ENCODE measurements at places on chromosomes 4 and X.

GRCh38 chr4:87188048-87188447 lies 32.4 kb downstream of the KLHL8 start:
- no peak for DNase-seq

GRCh38 chrX:138150709-138151108 lies 560.8 kb downstream of the FGF13 start:
- DNase-seq: no peak

- DNase-seq: no peak
These were observed 36.3 kb upstream of the PARM1 start for GRCh38 chr4:74896595-74896994.

GRCh38 chr4:158621729-158622128 lies 50.0 kb downstream of the C4orf46 start:
- DNase-seq: no peak

DNA sequence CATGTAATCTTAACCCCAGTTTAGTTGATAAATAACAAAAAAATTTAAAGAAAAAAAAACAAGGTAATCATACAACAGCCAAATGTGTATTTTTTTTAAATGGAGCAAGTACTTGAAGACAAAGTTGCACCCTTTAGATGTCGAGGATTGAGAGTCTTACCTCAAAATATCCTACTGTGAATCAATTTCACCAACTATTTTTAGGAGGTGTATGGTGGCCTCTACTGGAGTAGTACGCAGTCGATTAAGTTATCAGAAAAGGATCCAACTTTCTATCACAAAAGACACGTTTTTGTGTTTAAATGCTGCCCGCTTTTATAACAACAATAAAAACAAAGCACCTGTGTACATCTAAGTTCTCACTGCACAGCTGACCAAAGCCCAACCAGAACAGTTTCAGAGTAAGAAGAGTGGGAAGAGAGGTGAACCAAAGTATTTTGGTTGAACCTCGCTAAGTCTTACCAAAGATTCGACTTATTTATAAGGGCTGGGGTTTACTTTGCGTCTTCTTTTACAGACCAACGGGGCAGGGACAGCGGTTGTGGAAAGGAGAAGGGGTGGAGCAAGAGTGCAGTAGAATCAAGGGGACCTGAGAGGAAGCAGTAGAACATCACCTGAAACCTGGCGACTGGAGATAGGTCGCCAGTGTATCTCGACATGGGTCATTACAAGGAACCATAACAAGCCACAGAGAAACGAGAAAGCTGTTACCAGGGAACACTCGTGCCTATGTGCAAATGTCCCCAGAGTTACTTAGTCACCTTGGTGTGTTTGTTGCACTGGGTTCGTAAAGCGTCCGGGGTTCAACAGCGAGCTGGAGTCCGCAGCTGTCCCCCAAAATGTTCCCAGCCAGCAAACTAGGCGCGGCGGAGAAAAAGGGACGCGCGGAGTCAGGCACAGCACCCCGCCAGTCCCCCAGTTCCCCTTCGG lies 1.1 kb downstream of the RPS6KA6 start:
- DNase-seq: no peak

- peak; percentile 13 for DNase-seq
These were observed 48.3 kb upstream of the WDR1 start for GRCh38 chr4:10164877-10165283.

DNA sequence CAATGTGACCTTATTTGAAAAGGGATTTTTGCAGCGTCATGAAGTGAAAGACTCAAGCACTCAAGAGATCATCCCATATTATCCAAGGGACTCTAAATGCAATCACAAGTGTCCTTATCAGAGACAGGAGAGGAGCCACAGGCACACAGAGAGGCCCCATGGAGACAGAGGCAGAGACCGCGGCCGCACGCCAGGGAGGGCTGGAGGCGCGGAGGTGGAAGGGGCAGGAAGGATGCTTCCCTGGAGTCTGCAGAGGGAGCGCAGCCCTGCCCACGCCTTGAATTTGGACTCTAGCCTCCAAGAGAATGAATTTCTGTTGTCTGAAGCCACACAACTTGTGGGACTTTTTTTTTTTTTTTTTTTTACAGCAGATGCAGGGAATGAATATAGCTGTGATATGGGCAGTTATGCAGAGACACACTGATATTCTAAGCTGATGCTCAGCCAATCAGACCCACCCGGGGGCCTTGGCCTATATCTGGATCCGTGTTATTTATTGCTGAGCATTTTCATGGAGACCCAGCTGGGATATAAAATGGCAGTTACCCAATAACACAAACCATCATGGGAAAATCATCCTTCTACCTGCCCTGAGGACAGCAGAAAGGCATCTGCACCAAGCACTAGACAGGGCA lies 244.8 kb upstream of the PSAPL1 start:
- DNase-seq: no peak

GRCh38 chrX:124215786-124216185 lies 116.7 kb upstream of the TEX13D start:
- DNase-seq: no peak

DNA sequence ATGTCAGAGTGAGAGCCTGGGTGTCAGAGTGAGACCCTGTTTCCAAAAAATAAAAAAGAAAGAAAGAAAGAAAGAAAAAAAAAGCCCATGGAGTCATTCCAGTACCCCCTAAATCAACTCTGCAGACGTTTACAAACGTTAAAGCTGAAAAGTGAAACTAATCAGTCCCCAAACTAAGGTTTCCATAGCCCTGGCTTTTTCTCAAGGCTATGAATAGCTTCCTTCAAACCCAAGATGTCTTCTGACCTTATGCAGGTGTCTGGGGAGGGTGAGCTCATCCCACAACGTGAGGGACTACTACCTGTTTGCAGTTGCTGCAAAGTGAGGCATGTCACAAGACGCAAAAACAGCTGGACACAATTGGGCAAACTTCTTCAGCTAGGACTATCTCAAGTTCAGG lies 144.0 kb downstream of the SH3KBP1 start:
- DNase-seq: no peak

- DNase-seq: no peak
These were observed 401.1 kb upstream of the LCORL start for GRCh38 chr4:18422685-18423084.

GRCh38 chr4:177381762-177382310 lies 60.4 kb downstream of the AGA start:
- DNase-seq: no peak

DNA sequence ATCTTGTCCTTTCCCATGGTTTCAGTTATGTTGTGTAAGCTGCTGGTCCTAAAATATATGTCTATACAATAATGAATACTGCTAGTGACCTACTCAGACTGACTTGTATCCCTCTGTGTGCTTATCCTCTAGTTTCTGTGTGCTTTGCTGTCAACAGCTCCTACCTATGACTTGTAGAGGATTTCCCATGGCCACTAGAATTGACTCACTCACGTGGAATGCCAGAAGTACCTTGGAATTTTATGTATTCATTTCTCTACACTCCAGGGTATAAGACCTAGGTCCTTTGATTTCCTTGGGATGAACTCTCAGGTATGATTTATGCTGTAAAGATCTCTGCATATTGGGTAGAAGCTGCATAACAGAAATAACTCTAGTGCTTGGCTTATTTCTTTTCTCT lies 279.9 kb upstream of the SLIT2 start:
- no peak for DNase-seq

DNA sequence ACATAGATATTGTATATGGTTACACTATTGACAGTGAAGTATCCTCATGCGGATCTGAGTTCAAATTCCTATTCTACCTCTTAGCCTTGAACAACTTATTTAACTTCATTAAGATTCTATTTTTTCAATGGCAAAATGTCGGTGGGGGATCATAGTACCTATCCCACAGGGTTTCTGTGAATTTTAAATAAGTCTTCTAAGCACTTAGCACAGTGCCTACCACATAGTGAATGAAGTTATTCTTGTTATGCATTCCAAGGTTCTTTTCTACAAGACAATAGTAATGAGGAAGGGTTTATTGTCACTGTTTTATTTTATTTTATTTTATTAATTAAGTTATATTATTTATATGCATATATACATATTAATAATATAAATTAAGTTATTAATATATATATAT lies 8.8 kb upstream of the ENAM start:
- DNase-seq: no peak

DNA sequence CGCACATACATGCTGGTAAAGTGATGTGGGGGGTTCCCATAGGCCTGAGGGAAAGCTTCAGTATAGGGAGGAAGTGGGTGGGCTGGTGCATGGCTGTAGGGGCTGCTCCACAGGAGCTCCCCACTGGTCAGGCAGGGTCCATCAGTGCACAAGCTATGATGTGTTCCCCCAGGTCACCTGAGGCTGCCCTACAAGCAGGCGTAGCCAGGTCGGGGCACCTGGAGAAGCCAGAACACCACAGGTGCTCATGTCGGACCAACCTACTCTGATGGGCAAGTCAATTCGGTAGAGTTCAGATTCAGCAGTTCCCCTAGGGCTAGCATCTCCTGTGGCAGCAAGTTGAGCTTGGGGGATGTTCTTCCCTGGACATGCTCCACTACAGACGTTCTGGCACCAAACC lies 103.3 kb upstream of the EPHA5 start:
- DNase-seq: no peak

DNA sequence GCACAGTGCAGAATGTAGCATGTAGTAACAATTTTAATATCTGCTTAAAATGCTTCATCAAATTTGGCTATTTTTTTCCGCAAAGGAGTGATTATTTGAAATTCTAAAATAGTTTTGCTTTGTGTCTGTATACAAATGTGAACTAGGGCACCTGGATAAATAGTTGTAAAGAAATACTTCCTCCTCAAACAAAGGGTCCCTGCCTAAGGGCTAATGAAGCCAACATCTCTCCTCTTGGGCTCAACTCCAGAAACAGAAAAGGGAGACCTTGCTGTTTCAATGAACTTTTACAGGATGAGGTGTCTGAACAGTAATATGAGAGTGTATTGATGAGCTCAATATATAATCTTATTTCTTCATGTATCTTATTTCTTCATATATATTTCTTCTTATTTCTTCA lies 30.8 kb upstream of the SCOC start:
- no peak for DNase-seq

GRCh38 chrX:109863811-109864210 lies 130.8 kb upstream of the ACSL4 start:
- no peak for DNase-seq

DNA sequence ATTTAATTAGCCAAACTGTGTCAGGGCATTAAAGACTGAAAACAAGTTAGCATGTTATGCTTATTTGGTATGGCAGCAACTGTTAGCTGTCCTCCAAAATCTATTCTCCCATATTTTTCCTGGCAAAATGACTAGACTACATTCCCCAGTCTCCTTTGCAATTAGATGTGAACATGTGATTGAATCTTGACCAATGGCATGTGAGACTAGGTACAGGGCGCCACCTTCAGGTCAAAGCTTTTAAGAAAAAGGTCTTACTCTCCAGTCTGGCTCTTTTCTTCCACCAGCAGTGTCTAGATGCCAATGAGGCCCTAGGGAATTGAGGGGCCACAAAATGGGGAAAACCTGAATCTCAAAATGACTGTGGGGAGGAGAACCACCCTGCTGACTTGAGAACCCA lies 408.2 kb downstream of the SMARCA1 start:
- DNase-seq: no peak

GRCh38 chr4:53039741-53040458 lies 177.8 kb downstream of the RASL11B start:
- DNase-seq: peak; percentile 68

DNA sequence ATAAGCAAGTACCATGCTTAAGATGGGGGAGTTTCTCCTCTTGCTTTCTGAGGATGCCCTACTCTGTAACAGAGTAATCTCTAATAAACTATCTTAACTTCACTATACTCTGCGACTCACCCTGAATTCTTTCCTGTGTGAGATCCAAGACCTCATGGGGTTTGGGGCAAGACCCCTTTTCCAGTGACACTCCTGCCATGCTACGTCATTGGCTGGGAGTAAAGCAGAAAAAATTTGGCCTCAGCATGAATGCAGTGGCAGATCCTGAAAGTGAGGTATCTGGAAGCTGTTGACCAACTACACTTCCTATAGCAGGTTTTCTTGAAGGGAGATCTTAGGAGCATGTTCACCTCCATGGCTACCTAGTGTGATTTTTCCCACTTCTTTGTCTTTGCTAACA lies 109.1 kb upstream of the MED14 start:
- DNase-seq: no peak

DNA sequence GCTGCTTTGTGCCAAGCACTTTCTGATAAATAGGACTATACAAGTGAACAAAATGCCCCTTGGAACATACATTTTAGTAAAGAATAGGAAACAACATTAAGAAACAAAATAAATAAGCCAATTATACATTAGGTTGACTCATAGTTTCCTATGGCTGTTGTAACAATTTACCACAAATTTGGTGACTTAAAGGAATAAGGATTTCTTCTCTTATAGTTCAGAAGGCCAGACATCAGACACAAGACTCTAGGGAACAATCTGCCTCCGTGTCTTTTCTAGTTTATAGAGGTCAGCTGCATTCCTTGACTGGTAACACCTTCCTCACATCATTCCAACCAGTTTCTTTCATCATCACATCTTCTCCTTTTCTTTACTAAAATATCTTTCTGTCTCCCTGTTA lies 235.9 kb upstream of the PCDH18 start:
- DNase-seq: peak; percentile 60

- no peak for DNase-seq
These were observed 3.5 kb downstream of the MXD4 start for GRCh38 chr4:2258091-2259035.

GRCh38 chrX:123322536-123322935 lies 138.5 kb downstream of the GRIA3 start:
- DNase-seq: no peak

DNA sequence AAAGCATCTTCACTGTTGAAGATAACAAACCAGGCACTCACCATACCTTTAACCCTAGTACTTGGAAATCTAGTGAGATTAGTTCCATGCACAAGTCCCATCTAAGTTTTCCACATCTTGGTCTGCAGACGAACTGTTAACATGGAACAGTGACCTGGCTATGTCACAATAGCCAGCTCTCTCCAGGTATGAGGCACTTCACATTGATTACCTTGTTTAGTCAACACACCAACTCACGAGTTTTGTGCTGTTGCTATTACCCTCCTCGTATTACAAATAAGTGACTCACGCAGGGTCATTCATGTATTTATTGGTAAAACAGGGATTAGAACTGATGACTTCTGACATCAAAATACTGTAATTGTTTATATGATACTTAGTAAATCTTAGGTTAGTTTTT lies 36.4 kb upstream of the FRAS1 start:
- DNase-seq: no peak

GRCh38 chrX:39509157-39509556 lies 588.6 kb downstream of the BCOR start:
- DNase-seq: no peak

GRCh38 chr4:4226606-4227438 lies at the start of gene OTOP1:
OTOP1 (minus strand) TSS chr4:4226929; CDS start chr4:4226864, 65 bp downstream.
- DNase-seq: no peak
